BJ (cell line): ENCODE measurements at places on chromosomes 16 and 17. TPM values are rescaled to one million over a fixed set of nuclear protein-coding genes. Genes with fewer than 3 reads are reported as not detected.

GRCh38 chr17:17732892-17733670 is 51.8 kb downstream of the RAI1 start:
- no peak for DNase-seq

GRCh38 chr17:2122641-2123302 is 67.9 kb downstream of the HIC1 start:
- no peak for DNase-seq

- DNase-seq, result no peak
Observed at GRCh38 chr17:58217766-58218165, 1.3 kb downstream of the MKS1 start.

- DNase-seq, result peak; percentile 9
Observed at GRCh38 chr16:72317446-72317845, 145.5 kb upstream of the PMFBP1 start.

DNA sequence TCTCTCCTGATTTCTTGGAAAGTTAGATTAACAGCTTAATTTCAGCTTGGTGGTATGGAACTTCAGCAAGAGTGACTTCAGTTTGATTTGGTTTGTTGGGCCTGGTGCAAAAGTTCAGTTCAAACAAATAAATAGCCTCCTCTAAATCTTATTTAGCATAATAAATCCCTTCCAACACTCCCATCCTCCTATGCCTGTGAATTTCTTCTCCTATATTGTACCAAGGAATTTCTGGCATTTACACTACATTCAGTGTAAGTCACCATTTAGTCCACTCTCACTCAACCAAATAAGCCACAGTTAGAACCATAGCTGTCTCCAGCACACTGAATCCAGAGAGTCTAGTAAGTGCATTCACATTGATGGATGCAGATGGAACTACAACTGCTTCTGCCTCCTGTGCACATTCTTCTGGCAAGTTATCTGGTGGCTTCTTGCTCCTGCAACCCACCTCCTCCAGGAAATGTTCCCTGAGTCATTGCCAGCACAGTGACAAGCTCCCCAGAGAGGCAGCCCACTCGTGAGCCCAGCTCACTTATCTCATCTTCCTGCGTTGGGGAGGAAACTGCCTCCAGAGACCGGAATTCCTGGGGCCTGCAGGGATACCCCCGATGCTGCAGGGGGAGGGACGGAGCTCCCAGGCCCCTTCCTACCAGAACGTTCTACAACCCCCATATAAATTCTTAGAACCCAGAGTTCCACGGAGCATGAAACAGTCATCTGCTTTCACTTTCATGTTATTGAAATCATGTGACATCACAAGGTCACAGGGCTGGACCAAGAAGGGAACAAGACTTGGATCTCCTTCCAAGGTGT is 318.3 kb downstream of the PHKB start:
- no peak for DNase-seq

DNA sequence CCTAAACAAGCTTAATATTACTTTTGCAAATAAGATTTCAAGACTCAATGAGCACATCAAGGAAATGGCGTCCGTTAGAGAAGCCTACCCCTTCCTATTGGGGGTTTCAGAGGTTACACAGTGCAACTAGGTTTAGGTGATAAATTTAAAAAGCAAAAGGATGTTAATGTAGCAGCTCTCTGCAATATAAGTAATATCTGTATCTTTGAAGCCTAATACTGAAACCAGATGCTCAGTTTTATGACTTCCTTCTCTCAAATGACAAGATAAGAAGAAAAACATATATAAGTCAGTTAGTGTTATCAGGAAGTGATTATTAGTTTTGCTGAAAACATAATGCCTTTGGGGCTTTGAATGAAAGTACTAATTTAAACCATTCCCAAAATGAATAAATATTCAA is 54.3 kb upstream of the MED13 start:
- DNase-seq, result no peak

GRCh38 chr16:49639739-49640431 is 216.0 kb downstream of the ZNF423 start:
- DNase-seq, result no peak

DNA sequence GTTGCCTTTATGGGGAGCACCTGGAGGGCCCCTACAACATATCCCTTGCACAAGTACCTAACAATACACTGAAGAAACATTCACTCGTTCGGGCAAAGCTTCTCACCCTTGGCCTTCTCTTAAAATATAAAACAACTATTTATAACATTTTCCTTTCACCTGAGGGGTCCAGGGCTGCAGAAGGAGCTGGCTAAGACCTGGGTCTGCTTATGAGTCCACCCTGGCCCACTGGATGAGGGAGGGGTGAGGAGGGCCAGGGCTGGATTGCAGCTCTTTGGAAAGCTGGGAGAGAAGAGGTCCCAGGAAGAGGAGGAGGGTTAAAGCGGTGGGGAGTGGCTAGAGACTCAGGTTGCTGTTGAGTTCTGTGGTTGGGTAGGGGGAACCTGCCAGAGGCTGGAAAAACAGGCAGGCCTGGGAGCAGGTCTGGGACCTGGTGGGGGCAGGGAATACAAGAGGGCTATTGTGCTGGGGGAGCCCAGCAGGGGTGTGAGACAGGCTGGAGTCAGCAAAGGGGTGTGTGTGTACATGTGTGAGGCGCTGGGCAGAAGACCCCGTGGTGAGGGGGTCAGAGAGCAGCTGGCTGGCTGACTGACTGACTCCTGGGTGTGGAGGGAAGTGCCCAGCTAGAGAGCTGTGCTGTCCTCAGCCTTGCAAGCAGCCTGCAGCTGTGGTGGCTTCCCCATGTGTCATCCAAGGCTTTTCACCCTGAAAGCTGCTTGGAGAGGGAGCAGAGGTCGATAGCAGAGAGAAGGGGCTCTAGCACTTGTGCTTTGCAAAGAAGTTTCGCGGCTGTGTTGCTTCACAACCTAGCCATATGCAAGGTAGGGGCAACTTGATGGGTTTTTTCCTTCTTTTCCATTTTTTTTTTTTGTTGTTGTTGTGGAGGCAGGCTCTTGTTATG is 10.2 kb upstream of the MRC2 start:
- no peak for DNase-seq

DNA sequence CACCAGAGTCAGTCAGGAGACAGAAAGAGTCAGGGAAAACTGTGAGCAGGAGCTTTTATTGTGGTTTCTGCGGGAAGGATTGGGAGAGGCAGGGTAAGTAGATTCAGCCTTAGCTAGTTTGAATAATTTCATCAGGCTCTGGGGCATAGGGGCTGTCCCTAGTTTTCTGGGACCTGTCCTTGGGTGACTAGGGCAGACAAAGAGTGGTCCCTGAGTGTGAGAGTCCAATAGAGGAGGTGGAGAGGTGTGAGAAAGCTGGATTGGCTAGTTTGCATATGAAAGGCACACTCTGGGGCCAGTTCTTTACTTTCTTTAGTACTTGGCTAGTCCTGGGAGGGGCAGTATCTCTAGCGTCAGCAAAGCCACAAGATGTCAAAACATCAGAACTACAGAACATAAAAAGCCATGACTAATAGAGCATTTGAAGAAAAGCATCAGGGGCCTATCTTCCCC is 255.6 kb downstream of the HS3ST3A1 start:
- DNase-seq, result peak; percentile 66

Gene KRTAP2-2
- polyA plus RNA-seq, result 0.16 TPM in 1 of 2 replicates, not detected in the other

DNA sequence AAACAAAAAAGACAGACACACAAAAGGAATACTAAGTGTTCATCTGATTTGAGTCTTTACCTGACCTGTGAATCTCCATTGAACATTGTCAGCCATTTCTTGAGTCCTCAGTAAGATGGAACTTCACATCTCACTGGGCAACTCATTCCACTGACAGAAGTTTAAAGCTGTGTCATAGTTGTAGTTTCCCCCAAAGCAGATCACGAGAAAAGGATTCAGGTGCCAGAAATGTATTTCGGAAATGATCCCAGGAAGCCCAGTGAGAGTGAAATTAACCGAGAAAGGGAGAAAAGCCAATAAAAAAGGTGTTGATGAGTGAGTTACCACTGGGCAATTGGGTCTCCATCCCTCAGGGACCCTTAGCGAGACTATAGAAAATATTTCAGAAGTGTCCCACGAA is 6.5 kb downstream of the CHD9 start:
- DNase-seq, result no peak

DNA sequence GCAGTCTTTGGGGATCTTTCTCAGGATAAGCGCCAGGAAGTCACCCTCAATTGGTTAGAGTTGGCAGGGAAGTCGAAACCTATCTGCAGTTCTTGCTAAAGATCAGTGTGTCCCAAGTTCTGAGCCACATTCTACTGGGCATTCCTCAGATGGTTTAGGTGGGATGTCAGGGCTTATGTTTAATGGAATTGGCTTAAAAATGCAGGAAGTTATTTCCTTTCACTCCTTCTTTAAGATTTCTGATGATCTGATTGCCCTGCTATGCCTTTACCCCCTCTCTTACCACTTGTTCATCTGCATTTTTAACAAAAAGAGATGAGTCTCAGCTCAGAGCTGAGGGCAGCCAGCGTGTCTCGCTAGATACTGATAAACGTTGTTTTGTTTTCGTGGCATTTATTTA is 30.8 kb downstream of the FOXL1 start:
- DNase-seq, result peak; percentile 86

GRCh38 chr17:57505841-57506773 is 239.0 kb downstream of the CCDC182 start:
- DNase-seq, result no peak

DNA sequence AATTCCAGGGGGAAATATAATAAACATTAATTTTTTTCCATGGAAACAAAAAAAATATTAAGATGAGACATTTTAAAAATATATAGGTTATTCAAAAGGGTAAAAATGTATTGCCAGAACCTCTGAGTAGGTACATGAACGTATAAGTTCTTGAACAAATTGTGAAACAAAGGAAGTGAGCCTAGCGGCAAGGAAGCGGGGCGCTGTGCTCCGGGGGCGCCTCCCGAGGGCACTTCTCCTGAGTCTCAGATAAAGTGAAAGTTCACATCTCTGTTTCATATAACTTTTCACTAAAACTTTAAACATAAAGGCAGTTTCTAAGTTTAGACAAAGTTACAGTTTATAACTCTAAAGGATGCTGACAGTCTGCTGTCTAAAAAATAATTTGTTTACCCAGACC is 52.3 kb downstream of the TNRC6C start:
- no peak for DNase-seq

DNA sequence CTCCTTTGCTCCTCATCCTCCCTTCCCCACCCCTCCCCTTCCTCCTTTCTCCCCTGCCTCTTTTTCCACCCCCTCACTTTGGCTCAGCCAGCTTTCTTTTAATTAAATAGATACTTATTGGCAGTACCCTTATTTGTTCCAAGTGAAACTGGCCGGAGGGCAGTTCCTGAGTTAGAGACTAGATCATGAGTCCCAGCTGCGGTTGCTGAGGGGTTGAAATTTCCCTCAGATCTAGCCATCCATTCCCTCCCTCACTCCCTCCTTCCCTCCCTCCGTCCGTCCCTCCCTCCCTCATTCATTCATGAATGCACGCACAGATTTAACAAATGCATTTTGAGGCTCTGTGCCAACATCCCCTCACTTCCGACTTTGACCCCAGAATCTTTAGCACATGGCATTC is 519.2 kb upstream of the EEF2KMT start:
- DNase-seq, result no peak

Gene SEPTIN12
- polyA plus RNA-seq, result not detected in 2 replicates

- no peak for DNase-seq
Observed at GRCh38 chr17:29575511-29576213, 7.2 kb downstream of the TP53I13 start.

- no peak for DNase-seq
Observed at GRCh38 chr17:38871247-38872015, 1.6 kb downstream of the LASP1 start.

Gene TAC4
- polyA plus RNA-seq, result not detected in 2 replicates

- DNase-seq, result no peak
Observed at GRCh38 chr16:87243478-87243877, 73.7 kb downstream of the C16orf95 start.

Gene PPP1R27
- 0.10 TPM in 1 of 2 replicates, not detected in the other for polyA plus RNA-seq

DNA sequence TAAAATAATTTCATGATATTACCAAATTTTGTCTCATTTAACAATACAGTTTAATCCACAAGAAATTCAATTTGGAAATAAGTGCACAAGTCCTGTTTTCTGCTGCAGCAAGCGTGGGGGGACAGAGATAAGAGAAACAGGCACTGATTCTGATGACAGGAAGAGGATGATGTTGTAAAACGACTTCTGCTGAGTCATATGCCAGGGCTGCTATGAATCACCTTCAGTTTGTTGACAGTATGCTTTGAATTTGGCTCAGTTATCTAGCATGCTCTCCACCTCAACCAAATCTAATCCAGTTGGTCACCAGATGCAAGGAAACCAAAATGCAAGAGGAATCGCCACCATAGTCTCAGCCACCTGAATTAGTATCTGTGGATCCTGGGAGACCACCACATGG is 244.1 kb upstream of the MON1B start:
- DNase-seq, result peak; percentile 9

GRCh38 chr16:73040136-73040535 is 7.8 kb downstream of the ZFHX3 start:
- no peak for DNase-seq

DNA sequence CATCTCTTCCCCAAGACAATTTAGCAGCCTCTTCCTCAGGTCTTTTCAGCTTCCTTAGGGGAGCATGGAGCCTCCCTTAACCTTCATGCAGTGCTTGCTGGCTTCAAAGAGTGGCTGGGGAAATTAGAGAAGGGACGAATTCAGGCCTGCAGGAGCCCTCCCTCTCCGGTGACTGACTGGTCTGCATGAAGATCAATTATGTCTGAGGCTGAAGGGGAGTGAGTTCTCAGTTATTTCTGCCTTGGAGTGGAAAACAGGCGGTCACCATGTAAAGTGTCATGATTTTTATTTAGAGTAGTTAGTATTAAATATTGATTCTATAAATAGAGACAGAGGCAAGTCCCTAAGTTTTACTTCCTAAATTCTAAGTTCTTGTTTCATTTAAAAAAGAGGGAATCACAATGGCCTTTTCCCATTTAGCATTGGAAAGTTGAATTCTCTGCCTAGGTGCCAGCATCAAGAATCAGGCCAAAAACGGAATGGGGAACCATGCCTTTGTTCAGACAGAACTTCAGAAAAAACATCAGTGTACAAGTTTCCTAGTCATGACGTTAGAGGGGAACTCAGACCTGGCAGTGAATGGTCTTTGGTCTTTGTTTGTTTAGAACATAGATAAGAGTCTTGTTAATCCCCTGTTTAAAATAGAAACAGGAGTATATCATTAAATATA is 4.4 kb downstream of the GABARAPL2 start:
- no peak for DNase-seq

DNA sequence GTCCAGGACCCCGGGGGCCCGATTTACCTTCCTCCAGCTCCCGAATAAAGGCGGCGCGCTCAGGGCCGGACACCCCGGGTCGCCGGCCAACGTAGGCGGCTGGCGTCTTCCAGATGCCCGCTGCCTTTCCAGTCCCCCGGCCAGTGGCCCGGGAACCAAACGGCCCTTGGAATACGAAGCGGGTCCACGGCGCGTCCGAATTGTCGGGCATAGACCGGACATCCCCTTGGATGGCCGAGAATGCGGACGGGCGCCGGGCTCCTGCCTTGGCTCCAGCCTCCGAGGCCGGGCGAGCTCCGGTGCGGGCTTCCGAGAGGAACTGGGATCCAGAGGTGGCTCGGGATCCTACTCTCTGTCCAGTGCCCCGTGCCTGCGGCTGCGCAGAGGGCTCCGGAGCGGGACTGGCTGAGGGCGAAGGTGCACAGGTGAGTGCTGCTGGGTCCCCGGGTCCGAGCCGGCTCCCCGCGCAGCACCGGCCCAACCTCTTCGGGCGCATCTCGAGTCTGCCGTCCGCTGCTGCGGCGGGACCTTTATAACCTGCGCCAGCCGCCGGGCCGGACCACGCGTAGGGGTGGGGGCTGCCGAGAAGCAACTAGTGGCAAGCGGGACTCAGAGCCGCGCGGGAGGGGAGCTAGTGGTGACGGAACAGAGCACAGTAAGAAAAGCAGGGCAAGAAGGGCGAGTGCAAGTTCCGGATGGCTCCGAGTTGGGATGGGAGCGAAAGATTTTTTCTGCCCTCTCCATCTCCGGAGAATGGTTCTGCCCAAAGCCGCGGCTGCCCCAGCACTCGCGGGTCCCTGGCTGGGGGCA is at the start of gene HAP1:
Gene HAP1 (minus strand): TSS at position 505 of the 810 bp plus-strand sequence. CDS start 9 bp downstream, at position 496.
- no peak for DNase-seq

GRCh38 chr16:8697965-8698364 is 23.5 kb downstream of the ABAT start:
- DNase-seq, result no peak
